IPS DF 6.9 (cell line): ENCODE measurements at places on chromosomes 7 and 10.
A peak's percentile ranks its signal among the peaks of the same experiment; 100 is the strongest.

DNA sequence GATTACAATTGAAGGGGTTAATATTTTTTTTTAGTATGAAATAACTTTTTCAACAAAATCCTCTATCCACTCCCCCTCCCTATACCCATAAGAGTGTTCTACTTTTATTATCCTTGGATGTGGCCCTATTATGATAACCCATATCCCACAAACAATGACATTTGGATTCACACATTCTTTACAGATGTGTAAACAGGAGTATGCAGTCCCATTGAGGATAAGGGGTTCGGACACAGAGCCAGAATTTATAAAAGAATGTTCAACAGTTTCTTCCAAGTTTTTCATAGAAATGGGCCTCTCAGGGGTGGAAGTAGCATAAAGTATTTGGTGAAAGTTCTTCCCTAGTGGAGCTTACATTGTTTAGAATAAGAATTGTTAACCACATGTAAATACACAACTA, 16.1 kb upstream of the PCLO start:
- DNase-seq = no peak

GRCh38 chr10:87759551-87759950, 58.5 kb downstream of the ATAD1 start:
- no peak for DNase-seq

- DNase-seq = no peak
Measured at GRCh38 chr7:45402480-45403218, 171.5 kb upstream of the ADCY1 start.

DNA sequence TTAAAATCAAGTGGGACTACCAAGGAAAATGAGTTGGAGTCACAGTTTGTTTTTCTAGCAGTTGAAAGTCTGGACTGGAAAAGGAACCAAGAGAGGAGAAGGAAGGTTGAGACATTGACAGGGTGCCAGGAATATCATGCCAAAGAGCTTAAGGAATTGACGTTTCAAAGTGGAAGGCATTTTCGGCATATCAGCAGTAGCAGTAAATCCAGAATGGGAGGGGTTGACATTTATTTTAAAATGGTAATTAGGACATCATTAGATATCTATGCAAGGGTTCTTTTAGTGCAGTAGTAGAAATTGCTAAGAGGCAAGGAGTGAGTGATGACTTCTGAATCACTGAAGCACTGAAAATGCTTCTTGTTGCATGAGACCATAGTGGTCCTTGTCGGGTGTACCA, 335.9 kb upstream of the PLXDC2 start:
- DNase-seq = no peak

GRCh38 chr7:135335628-135336139, 102.0 kb downstream of the STRA8 start:
- peak; percentile 96 for DNase-seq

GRCh38 chr7:15753887-15754579, 67.5 kb upstream of the MEOX2 start:
- DNase-seq = no peak

DNA sequence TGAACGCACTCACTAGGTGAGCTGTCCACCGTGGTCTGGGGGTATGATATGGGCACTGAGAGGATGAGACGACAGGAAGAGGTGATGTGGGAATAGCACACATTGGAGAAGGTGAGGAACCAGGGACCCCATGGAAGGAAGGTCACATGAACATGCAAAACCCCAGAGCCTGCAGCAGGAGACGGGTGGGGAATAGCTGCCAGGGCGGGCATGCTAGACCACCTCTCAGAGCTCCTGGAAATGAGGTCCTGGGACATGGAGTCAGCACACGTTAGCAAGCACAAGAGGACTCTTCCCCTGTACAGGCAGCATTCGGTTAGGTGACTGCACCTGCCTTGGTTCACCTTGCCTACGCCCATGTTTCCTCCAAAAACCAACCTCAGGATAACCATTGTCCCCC, 8.1 kb downstream of the FAM131B start:
- DNase-seq = no peak

GRCh38 chr7:84302949-84303348, 108.4 kb upstream of the SEMA3A start:
- DNase-seq = no peak

DNA sequence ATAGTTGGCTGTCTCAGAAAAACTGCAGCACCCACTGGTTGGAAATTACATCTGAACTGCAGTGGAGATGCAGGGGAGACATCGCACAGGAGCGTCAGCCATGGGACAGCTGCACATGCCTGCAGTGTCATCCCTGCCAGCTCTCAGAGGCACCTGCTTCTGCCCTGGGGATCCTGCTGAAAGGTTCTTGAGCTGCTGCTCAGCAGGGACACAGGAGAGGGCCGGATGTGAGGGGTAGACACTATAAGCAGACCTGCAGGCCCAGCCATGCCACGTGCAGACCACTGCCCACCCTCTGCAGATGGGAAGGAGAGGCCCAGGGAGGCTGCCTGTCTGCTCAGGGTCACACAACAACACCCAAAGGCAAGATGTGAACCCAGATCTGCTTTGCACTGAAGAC, 601.4 kb downstream of the DNAJB6 start:
- no peak for DNase-seq

GRCh38 chr7:43292384-43292783, 179.9 kb downstream of the HECW1 start:
- no peak for DNase-seq

- DNase-seq = no peak
Measured at GRCh38 chr10:88541116-88541626, 41.9 kb downstream of the RNLS start.

- DNase-seq = no peak
Measured at GRCh38 chr10:34580214-34580613, 234.9 kb downstream of the PARD3 start.

DNA sequence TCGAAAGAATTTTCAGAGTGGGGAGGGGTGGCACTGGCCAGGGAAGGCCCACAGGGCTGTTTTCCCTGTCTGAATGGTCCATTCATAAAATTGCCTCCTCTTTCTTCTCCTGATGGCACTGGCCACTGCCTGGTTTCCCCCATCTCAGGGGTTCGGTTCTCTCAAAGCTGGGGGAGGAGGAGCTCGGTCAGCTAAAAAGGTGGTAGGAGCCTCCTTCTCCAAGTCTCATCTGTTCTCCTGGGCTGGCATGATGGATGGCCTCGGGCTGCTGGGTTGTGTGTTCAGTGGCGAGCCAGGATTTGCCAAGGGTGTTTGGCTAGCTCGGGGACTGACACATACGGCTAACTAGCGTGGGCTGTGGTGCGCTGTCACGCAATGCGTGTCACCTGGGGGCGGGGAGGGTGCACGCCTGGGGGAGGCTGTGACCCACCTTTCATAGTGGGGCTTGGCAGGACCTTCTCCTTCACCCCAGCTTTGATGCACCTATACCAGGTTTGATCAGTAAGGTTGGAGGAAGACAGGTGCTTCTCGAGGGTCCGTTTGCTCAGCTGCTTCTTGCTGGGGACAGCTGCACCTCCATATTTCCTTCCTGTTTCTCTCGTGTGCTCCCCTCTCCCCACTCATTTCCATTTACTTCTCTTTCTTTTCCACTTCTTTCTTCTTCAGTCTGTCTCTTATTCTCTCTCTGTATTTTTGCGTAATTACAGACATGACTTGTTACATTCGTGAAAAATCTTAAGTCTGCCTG, 36.3 kb downstream of the RBM20 start:
- DNase-seq = no peak

- DNase-seq = no peak
Measured at GRCh38 chr10:73625004-73625883, 16.0 kb downstream of the MYOZ1 start.

DNA sequence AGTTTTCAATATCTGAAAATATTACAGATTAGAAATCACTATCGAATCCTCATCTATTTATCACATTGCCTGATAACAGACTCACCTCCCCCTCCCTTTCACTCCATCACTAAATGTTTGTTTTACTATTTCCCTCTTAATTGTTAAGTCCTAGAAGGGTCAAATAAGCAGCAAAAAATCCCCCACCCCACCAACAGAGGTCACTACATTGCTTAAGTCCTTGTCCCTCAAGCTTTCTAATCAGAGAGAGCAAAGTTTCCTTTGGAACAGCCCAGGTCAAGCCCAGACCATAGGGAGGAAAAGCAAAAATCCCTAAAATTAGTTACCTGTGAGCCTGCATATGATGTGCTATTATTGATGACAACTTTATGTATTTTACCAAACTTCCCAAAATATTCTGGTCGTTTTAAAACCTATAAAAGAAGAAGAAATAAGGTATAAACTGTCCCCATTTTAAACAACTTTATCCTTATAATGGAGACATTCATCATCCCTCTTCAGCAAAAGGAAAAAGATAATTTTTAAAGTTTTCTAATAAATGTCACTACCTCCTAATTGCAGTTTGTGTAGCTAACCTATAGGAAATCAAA, 95.0 kb downstream of the CNOT4 start:
- peak; percentile 58 for DNase-seq

DNA sequence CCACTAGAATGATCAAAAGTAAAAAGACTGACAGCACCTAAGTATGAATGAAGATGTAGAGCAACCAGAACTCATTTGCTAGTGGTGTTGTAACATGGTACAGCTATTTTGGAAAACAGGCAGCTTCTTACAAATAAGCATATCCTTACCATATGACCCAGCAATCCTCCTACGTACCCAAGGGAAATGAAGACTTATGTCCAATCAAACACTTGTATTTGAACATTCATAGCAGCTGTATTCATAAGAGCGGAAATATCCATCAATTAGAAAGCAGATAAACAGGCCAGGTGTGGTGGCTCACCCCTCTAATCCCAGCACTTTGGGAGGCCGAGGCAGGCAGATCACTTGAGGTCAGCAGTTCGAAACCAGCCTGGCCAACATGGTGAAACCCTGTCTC, 53.0 kb downstream of the KLRG2 start:
- DNase-seq = no peak

- DNase-seq = no peak
Measured at GRCh38 chr10:69491611-69492010, 40.3 kb downstream of the TSPAN15 start.

DNA sequence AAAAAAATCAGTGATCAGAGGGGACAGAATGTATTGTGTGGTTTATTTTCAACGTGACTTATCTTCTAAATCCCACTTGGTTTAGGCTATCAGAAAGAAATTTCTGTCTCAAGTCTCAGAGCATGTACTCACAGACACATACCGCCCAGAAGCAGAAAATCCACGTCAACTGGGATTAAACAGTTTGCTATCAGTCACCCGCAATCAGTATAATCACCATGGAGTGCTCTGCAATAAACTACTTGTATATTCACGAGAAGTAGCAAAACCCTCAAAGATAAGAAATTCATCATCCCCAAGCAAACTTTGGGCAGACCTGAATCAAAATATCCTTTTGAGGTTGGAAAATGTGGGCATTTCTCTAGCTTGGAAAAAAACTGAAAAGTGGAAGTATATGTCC, 259.1 kb downstream of the FGFR2 start:
- no peak for DNase-seq

DNA sequence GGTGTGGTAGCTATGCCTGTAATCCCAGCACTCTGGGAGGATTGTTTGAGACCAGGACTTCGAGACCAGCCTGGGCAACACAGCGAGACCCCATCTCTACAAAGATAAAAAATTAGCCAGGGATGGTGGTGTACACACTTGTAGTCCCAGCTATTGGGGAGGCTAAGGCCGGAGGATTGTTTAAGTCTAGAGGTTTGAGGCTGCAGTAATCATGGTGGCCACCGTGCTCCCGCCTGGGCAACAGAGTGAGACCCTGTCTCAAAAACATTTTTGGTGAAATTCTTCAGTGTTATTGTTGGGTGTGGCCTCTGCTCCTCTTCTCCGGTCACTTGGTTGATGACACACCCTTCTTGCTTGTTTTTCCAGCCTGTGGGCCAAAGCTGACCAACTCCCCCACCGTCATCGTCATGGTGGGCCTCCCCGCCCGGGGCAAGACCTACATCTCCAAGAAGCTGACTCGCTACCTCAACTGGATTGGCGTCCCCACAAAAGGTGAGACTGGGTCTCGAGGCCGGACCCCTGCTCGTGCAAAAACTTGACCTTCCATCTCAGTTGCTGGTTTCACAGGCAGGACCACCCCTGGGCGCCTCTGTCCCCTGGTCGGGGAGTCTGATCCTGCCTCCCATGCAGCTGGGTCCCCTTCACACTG, 10.6 kb downstream of the PFKFB3 start:
- no peak for DNase-seq

GRCh38 chr10:61301575-61301974, 151.6 kb downstream of the TMEM26 start:
- DNase-seq = no peak

DNA sequence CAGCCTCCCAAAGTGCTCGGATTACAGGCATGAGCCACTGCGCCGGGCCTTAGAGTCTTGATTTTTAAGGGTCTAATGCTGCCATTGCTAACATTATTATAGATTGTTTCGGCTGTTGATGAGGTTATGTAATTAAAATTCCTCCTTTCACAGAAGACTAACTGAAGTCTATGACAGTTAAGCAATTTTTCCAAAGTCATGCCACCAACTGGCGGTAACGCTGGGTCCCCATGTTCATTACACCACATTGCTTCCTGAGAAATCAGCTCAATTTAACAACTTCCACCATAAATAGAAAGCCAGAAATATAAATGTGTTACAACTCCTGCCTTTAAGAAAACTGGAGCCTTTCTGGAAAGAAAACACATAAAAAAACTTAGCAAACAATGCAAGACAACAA, 3.5 kb downstream of the ERLIN1 start:
- no peak for DNase-seq

GRCh38 chr7:82481499-82482097, 38.0 kb upstream of the CACNA2D1 start:
- DNase-seq = no peak

- DNase-seq = no peak
Measured at GRCh38 chr10:106506526-106507283, 657.8 kb downstream of the SORCS1 start.

GRCh38 chr10:45096001-45096400, 95.3 kb downstream of the ZNF22 start:
- DNase-seq = no peak

DNA sequence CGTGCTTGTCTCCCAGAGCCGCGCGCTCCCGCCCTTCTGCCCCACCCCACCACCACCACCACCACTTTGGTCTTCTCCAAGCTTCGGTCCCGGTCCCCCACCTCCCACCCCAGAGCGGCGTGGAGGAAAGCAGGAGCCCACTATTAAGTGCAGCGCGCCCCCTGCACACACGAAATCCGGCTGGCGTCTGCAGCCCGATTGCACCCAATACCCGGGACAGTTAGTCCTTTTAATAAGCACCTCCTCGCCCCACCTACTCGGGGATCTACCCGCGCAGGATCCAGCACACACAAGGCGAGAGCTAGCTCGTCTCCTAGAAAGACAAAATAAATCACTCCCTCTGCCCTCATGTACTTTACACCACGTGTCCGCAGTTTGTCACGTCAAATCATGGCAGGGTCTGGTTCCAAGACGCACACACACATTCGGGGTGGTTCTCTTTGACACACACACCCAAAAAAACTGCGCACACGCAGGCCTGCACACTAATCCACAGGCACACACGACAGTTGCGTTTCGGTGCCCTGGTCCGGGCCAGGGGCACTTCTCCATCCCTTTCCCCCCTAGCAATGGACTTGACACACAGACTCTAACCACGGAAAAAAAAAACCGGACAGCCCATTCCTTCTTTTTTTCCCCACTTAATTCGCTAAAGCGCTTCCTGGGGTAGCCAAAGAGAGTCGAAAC, 1.6 kb downstream of the SFMBT2 start:
- DNase-seq = no peak
